NCI-H1930 (cell line): ENCODE measurements at places on chromosomes 6 and 20.
A peak's percentile ranks its signal among the peaks of the same experiment; 100 is the strongest.

DNA sequence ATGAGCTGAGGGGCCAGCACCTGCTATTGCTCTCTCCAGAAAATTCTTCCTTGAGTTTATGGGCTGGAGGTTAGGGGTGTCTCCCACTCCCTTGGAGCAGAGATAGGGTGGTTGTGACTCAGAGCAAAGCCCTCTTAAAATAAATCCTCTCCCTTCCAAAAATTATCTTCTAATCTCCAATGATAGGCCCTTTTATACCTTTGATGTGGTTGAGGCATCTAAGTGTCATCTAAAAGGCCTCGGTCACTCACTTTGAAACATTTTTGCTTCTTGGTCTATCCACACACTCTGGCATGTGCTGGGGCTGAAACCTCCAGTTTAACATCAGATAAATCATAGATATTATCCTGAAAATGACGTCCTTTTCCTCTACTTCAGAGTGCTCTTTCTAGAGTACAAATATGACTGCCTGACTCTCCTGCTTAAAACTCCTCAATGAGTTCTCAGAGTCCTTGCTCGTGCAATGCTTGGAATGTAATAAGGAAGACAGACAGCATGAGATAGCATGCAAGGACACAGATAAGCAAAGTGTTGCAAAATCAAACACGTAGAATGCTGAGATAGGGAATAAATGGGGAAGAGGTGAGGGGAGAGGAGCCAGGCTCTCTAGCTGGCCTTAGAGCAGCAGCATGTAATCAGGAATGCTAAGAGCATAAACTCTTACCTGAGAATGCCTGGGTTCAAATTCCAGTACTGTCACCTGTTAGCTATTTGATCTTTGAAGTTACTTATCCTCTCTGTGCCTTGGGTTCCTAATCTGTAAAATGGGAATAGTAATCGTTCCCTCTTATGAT lies 374.1 kb upstream of the CITED2 start:
- no peak for DNase-seq

GRCh38 chr6:105705608-105706007 lies 302.7 kb upstream of the PREP start:
- no peak for DNase-seq

DNA sequence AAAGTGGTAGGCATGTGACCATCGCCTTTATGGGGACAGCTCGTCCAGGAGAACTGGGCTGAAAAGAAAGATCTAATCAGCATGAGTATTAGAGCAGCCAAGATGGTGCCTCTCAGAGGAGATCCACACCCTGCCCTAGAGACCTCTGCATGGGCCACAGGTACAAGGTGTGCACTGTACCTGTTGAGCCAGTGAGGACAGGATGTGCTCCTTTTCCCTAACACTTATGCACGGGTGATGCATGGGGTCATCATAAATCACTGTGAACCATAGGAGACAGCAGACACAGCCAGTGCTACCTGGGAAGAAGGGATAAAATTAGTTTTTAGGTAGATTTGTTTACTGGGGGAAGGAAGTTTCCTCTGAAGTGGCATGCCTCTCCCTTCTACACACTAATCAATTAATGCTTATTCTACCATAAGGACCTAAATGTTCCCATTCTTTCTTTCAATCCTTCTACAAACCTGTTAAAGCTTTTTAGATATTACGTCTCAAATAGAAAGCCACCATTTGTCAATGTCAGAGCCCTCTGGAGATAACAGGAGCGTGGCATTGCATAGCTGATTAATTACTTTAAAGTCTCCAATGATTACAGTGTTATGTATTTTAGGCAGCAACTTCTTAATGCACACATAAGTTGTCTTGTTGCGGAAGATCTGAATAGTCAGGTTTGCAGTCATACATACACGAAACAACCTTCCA lies 13.6 kb downstream of the SLC17A2 start:
- no peak for DNase-seq

- DNase-seq, result no peak
Measured at GRCh38 chr6:157282284-157282683, 41.0 kb downstream of the TMEM242 start.

DNA sequence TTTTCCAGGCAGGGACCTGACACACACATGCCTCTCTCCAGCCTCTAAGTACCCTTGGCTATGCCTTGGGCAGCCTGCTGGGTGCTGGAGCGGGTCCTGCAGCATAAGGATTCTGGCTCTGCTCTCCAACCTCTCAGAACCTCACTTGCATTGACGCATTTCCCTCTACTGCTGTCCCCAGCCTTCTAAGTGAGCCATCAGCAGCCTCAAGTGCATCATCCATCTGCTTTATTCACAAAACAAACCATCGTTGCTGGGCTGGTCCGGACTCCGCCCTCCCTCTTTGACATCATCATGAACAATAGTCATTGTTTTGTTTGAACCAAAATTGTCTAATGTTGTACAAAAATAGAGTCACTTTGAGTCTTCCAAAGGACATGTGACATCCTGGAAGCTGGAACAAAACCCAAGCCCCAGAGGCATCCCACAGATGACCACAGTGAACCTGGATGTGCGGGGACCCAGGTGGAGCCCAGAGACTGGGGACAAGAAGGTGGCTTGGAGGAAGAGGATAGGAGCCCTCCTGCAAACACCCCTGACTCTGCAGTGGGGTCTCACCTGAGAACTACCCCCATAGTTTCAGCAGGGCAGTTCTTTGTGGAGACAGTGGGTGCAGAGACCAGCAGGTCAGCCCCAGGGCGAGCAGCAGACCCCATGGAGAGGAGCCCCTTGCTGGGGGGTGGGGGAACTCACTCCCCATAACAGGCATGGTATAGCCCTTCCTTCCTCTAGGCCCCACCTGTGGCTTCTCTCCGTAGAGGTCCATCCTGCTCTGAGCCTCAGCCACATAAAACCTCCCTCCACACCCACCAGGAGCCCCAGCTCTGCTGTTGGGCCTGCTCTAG lies 230.1 kb downstream of the SYNDIG1 start:
- no peak for DNase-seq

- no peak for DNase-seq
Measured at GRCh38 chr20:31908016-31908415, 37.6 kb downstream of the TTLL9 start.

DNA sequence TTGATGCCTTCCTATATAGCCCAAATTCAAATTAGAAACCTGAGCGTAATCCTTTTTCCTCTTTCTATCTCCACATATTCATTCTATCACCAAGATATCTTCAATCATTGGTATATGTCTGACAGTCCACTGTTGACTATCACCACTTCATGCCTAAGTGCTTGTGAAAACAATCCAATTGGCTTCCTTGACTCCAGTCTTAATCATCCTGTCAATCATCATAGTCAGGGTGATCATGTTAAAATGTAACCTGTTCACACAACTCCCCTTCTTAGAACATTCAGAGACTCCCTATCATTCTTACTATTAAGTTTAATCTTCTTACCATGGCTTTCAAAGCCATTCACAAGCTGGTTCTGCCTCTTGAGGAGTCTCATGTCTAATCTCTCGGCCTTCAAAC lies 616.7 kb downstream of the PHF3 start:
- no peak for DNase-seq

GRCh38 chr6:37222992-37223391 lies 34.6 kb upstream of the TBC1D22B start:
- DNase-seq, result no peak

DNA sequence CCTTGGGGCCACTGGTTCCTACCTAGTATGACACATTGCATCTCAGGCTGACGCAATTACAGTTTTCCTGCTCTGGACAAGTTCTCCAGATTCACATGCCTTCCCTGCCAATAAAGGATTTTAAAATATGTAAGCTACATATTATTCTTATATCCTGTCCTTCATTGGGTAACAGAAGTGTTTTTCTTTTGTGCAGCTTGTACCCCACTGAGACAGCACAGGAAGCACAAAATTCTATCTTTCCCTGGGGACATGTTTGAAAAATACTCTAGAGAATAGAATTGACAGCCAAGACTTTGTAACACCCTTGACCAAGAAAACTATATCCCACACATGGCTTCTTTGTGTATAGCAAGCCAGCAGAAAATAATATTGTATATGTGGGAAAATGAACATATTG lies 456.8 kb downstream of the MAFB start:
- DNase-seq, result no peak

GRCh38 chr6:138287144-138287955 lies 69.1 kb upstream of the PBOV1 start:
- DNase-seq, result peak; percentile 12

DNA sequence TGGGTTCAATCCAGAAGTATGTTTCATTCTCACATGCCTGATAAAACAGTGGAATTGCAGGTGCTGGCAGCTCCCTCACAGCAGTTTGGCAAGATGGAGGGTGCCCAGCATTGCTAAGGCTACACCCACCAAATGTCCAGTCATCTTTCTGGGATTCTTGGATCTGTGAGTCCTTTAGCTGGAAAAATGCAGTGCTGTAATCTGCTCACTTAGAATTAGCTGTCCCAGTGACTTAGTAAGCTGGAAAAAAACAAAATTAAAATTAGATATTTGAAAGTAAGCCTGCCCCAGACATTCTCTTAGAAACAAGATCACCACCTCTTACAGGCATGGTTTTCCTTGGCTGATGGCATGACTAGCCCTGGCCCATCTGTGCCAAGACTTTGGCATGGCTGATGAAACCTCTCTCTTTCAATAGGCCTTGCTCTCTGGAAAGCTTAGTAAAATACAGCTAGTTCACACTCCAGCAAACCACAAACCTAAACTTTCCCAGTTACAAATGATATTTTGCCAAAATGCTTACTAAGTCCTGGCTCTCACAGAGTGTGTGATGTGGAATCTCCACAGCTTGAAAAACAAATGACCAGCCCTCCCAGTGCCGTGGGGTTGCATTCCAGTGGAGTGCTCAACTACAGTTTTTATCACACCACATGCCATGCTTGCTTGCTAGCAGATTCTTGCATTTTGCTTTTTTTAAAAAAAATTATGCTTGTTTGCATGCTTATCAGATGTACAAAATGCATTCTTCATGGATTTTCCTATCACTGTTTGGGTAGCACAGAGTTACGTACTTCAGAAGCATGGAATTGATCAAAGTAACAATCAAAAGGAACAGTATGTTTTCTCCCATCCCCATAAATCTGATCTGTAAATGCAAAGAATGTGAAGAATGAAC lies 261.5 kb downstream of the EYA4 start:
- DNase-seq, result no peak

DNA sequence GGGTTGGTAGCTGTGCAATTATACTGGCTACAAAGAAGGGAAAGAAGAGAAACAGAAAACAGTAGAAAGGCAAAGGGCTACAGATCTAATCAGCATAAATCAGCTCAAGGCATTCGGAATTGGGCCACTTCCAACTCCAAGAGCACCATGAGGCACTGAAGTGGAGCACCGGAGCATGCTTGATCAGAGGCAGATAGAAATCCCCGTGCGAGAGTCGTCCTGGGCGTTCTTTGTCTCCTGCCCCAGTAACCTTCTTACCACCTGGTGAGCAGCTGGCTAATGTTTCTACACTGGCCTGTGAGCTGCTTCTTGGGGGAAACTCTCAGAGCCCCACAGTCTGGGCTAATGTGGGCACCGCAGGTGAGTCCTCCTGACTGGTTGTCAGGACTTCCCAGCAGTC lies 16.7 kb downstream of the NEDD9 start:
- no peak for DNase-seq

DNA sequence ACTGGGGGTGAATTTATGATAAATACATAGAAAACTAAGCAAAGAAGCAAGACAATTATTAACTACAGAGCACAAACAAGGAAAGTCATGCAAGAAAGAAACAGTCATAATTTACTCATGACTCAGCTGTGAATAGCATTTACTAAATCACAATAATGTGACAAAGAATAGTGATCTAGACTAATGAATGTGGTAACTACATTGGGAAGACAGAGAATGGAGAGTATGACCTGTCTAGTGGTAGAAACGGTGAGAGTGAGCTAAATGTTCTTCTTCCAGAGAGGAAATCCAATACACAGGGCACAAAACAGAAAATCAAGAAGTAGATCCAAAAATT lies 153.5 kb upstream of the DST start:
- no peak for DNase-seq

- peak; percentile 81 for DNase-seq
Measured at GRCh38 chr6:79544939-79545450, 7.8 kb upstream of the LCA5 start.

- no peak for DNase-seq
Measured at GRCh38 chr6:156691018-156691417, 86.2 kb upstream of the ARID1B start.

DNA sequence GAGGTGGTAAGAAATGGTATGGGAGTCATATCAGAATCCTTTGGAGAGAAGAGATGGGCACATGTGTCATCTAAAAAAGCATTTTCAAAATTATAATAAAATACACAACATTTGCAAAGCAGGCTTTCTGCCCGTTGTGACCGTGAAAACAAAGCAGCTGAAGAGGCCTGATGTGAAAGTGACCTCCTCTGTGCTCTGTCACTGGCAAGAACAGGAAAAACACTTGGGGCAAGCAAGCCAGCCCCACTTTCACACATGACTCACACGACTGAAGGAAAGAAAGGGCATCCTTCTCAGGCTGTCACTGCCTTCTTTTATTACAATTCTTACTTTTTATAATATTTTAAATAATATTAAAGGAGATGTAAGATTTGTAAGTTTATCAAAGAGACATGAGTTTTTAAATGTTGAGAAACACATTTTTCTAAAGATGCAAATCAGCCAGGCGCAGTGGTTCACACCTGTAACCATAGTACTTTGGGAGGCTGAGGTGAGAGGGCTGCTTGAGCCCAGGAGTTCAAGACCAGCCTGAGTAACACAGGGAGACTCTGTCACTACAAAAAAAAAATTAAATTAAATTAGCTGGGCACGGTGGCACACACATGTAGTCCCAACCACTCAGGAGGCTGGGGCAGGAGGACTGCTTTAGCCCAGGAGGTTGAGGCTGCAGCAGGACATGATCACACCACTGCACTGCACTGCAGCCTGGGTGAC lies 143.7 kb downstream of the BTBD9 start:
- DNase-seq, result no peak

DNA sequence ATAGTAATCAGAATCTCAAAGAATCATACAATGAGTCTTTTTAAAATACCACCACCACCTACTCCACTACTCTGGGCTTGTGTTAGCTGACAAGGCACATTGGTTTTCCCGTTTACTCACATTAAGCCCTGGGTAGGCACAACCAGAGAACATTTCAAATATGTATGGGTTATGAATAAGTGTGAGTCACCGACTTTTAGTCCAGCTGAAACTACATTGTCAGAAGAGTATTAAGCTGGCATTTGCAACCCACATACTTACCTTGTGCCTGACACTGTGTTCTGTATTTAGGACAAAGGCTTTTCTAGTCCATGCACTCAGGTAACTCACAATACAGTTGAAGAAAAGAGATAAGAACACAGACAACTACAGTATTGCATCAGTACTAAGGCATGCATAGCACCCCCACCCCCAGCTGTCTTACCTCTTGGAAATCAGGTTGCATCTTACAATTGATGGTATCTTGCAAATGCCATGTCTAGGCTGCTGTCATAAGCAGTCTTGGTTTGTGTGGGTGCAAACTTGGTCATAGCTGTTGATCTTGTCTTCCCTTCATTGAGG lies 40.3 kb upstream of the AHI1 start:
- no peak for DNase-seq

GRCh38 chr6:152233547-152234320 lies 403.4 kb downstream of the SYNE1 start:
- no peak for DNase-seq
